ENCODE measurements at places on chromosomes 2 and 18. TPM values are rescaled to one million over a fixed set of nuclear protein-coding genes. Genes with fewer than 3 reads are reported as not detected.

SCN1A gene
- 21.5 TPM for total RNA-seq

FHOD3 gene
- 2.4 TPM for total RNA-seq

CDK15 gene
- 3.4 TPM for total RNA-seq

HTRA2 gene
- 27.9 TPM for total RNA-seq

CIB4 gene
- total RNA-seq: not detected

NEU4 gene
- total RNA-seq: 2.9 TPM

REG3A gene
- not detected for total RNA-seq

DAW1 gene
- total RNA-seq: 3.9 TPM

CYP27A1 gene
- 178 TPM for total RNA-seq

DNA sequence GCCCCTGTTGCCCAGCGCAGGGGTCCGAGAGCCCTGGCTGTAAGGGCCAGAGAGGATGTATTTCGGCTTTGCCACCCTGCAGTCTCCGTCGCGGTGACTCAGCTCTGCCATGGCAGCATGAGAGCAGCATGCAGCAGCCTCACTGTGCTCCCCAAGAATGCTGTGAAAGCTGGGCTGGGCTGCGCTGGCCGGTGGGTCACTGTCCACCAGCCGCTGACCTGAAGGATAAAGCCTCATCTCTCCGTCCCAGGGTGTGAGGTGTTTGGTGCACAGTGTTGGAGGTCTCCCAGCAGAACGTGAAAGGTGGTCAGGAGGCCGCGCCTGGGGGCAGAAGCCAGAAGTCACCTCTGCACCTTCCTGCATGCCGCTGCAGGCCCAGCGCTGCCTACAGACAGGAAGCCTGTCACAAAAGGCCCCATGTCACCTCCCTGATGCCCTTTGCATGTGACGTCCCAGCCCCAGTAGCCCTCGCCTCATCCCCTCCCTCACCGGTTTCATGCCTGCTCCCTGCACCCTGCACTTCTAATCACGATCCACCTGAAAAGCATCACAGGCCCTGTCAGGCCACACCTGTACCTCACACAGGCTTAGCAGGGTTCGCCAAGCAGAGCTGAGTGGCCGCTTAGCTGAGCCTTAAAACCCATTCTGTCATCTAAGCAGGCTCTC lies 342.1 kb downstream of the EIPR1 start:
- no peak overlapping the region for H3K27ac ChIP-seq
- H3K27me3 ChIP-seq: no peaks in the 10 kb centered on the region
- H3K4me3 ChIP-seq: no peak overlapping the region
- no peaks in the 10 kb centered on the region for H3K4me1 ChIP-seq

DNA sequence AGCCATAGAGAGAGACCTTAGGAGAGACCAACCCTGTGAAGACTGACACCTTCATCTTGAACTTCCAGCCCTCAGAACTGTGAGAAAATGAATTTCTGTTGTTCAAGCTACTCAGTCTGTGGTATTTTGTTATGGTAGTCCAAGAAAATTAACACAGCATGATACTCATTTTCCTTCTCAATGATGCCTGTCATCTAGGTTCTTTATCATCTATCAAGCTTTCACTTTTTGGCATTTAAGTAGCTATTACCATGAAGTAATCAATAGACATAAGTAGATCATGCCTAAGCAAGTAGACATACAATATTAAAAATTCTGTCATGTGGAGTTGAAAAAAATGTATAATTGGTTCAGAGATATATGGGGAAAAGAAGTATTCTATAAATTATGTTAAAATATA lies 444.7 kb downstream of the THSD7B start:
- no peak for DNase-seq
- H3K4me3 ChIP-seq: no peak overlapping the region
- H3K4me1 ChIP-seq: no peaks in the 10 kb centered on the region
- H3K27me3 ChIP-seq: no peaks in the 10 kb centered on the region
- no peaks in the 10 kb centered on the region for H3K36me3 ChIP-seq

DNA sequence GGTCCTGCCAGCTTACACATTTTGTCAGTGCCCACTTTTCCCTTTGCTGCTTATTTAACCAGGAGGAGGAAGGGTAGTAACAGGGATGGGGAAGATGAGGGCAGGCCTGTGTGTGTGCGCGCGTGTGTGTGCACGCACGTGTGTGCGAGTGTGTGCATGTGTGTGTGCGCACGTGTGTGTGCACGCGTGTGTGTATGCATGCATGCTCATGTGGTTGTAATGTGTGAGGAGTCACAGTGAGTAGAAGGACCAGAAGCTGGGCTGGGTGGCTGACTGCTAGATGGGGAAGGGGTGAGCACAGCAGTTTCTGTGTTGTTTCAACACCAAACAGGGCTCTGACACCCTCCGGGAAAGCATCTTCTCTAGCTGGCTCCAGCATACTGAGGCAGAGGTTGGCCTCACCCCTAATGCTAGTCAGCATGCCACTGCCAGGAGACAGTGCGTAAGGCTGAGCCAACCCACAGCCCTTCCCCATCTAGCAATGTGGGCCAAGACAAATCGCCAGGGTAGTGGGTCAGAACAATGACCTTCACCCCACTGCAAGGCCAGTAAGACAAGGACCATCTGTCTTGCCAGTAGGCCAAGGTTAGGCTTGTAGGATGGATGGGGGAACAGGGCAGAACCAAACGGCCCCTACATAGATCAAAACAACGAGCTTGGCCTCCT lies 218.7 kb upstream of the SMAD2 start:
- no peak overlapping the region for H3K27ac ChIP-seq
- no peaks in the 10 kb centered on the region for H3K27me3 ChIP-seq
- no peak for DNase-seq
- no peak overlapping the region for H3K4me3 ChIP-seq

- H3K4me1 ChIP-seq: peaks cover 19% of the 10 kb centered on the region
- no peak overlapping the region for H3K27ac ChIP-seq
Observed at GRCh38 chr2:96756788-96757476, 3.8 kb upstream of the CNNM4 start.

DNA sequence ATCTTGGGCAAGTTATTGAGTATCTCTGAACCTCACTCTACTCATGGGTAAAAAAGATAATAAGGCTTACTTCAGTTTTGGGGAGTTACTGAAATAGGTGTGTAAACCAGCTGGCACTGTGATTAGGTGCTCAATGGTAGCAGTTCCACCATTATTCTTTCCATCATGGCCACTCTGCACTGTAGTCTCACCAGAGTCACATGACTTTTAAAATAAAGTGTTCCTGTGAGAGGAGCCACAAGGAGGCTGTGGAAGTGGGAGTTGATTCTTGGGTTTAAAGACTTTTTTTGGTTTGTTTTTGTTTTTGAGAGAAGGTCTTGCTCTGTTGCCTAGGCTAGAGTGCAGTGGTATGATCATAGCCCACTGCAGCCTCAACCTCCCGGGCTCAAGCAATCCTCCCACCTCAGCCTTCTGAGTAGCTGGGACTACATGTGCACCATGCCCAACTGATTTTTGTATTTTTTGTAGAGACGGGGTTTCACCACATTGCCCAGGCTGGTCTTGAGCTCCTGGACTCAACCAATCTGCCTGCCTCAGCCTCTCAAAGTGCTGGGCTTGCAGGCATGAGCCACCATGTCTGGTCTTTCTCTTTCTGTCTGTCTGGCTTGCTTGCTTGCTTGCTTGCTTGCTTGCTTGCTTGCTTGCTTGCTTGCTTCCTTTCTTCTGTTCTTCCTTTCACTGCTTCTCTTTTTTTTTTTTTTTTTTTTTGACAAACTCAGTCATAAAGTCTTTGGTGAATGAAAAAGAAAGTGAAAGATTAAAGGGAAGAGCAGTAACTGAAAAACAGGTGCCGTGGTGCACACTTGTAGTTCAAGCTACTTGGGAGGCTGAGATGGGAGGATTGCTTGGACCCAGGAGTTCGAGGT lies 21.2 kb upstream of the ACVR1 start:
- no peaks in the 10 kb centered on the region for H3K4me1 ChIP-seq
- H3K27ac ChIP-seq: peak overlapping the region; percentile 35
- H3K36me3 ChIP-seq: no peaks in the 10 kb centered on the region
- no peak overlapping the region for H3K4me3 ChIP-seq

DNA sequence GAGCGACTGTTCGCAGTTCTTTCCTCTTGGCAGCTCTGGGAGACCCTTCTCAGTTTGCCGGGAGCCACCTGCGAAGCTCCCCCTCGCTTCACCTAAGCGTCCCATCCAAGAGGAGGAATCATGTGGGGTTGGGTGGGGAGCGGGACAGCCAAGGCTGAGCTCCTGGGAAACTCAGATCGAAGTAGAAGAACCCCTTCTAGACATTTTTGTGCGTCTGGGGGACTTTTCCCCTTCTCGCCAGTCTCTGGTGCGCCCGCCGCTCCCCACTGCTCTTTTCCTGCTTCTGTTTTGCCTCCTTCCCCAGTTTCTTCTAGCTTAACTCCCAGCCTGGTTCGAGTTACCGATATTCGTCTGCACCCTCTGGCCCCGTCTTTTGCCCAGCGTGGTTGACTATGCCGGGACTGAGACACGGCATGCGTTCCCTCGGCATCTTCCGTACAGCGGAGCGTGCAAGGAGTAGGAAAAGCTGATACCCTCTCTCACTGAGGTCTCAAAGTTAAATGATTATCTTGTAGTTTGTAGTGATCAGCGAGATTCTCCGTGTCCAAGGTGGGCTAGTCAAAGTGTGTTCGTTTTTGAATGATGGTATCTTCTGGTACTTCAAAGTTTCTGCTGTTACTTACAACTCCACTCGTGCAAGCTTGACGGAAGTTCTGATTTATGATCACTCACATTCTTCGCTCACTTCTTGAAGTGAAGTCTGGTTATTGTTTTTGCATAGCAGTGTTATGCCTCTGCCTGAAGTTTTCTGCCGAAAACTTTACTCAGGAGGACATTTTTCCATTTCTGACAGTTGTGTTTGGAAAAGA lies 664 bp downstream of the CAMKMT start:
- H3K4me1 ChIP-seq: peaks cover 16% of the 10 kb centered on the region
- H3K27me3 ChIP-seq: no peaks in the 10 kb centered on the region
- H3K4me3 ChIP-seq: peak overlapping the region; percentile 78

DNA sequence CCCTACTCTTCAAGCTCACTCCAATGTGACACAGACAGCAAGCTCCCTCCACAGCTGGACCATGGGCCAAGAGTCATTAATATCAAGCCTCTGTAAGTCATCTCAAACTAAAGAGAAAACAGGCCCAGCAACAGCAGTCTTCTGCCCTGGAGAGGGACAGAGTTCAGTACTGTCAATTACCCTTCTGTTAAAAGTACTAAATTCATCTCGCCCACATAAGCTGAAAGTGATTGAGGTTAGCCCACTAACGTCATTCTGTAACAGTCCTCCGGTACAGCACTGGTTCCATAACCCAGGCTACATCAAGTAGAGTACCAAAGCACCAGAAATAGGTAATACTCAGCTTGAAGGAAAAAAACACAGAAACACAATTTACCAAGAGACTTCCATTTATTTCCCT lies 25.9 kb downstream of the THADA start:
- no peak overlapping the region for H3K27ac ChIP-seq
- no peak overlapping the region for H3K4me3 ChIP-seq
- no peak for DNase-seq

DNA sequence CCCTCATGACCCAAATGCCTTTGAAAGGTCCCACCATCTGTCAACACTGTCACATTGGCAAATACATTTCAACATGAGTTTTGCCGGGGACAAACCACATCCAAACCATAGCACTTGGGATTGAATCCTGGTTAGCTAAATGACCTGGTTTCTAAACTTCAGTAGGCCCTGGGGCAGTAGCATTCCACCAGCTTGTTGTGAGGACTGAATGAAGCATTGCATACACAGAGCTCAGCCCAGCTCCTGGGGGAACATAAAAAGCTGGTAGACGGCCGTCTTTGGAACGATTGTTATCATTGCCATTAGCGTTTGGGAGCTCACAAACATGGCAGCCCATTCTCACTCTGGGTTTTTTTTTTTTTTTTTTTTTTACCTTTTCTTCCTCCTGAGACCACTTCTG lies 57.5 kb upstream of the CXCR4 start:
- no peaks in the 10 kb centered on the region for H3K36me3 ChIP-seq
- H3K4me3 ChIP-seq: no peak overlapping the region
- no peaks in the 10 kb centered on the region for H3K27me3 ChIP-seq
- no peaks in the 10 kb centered on the region for H3K4me1 ChIP-seq
- no peak overlapping the region for H3K27ac ChIP-seq

- H3K4me1 ChIP-seq: no peaks in the 10 kb centered on the region
- no peak for DNase-seq
- no peak overlapping the region for H3K4me3 ChIP-seq
- no peaks in the 10 kb centered on the region for H3K27me3 ChIP-seq
- peak overlapping the region; percentile 72 for H3K27ac ChIP-seq
Observed at GRCh38 chr2:46955764-46956163, 40.2 kb upstream of the MCFD2 start.

- peak overlapping the region; percentile 50 for H3K4me3 ChIP-seq
- DNase-seq: peak; percentile 97
- no peaks in the 10 kb centered on the region for H3K27me3 ChIP-seq
- H3K27ac ChIP-seq: peak overlapping the region; percentile 91
- no peaks in the 10 kb centered on the region for H3K36me3 ChIP-seq
- H3K4me1 ChIP-seq: peaks cover 29% of the 10 kb centered on the region
Observed at GRCh38 chr2:64859312-64860212, 129.6 kb upstream of the SLC1A4 start.

- H3K27ac ChIP-seq: no peak overlapping the region
- DNase-seq: no peak
- H3K4me1 ChIP-seq: peaks cover 4% of the 10 kb centered on the region
- H3K36me3 ChIP-seq: no peaks in the 10 kb centered on the region
- no peak overlapping the region for H3K4me3 ChIP-seq
Observed at GRCh38 chr18:63261029-63261428, 58.5 kb downstream of the BCL2 start.

GRCh38 chr18:34915046-34915445 lies 126.2 kb upstream of the MAPRE2 start:
- no peaks in the 10 kb centered on the region for H3K36me3 ChIP-seq
- no peaks in the 10 kb centered on the region for H3K4me1 ChIP-seq
- H3K4me3 ChIP-seq: no peak overlapping the region
- no peak overlapping the region for H3K27ac ChIP-seq
- no peak for DNase-seq

DNA sequence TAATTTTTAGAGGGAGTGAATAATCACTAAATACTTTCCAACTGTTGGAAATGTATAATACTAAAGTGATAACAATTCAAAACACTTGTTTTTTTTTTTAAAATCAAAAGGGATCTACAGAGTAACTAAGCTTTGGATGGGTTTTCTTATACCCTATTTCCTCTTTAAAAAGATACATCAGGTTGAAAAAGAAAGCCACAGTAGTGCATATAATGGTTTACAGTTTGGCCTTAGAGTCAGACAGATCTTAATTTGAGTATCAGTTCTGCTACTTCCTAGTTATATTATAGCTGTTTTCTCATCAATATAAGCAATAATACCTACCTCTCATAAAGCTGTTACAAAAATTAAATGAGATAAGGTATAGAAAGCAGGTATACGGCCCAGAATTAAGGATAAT lies 28.5 kb downstream of the PSME4 start:
- peaks cover 6% of the 10 kb centered on the region for H3K4me1 ChIP-seq
- H3K27ac ChIP-seq: no peak overlapping the region
- no peak overlapping the region for H3K4me3 ChIP-seq
- DNase-seq: no peak

- H3K27me3 ChIP-seq: no peaks in the 10 kb centered on the region
- no peaks in the 10 kb centered on the region for H3K36me3 ChIP-seq
Observed at GRCh38 chr18:49976795-49977560, 163.6 kb upstream of the ACAA2 start.

- no peaks in the 10 kb centered on the region for H3K4me1 ChIP-seq
- H3K27me3 ChIP-seq: no peaks in the 10 kb centered on the region
- H3K36me3 ChIP-seq: no peaks in the 10 kb centered on the region
- H3K4me3 ChIP-seq: no peak overlapping the region
Observed at GRCh38 chr2:130985206-130985780, 108.0 kb downstream of the FAM168B start.

GRCh38 chr18:55317864-55318263 lies 270.1 kb downstream of the TCF4 start:
- no peaks in the 10 kb centered on the region for H3K36me3 ChIP-seq
- peak overlapping the region; percentile 83 for H3K27ac ChIP-seq
- no peaks in the 10 kb centered on the region for H3K27me3 ChIP-seq
- DNase-seq: no peak
- peaks cover 9% of the 10 kb centered on the region for H3K4me1 ChIP-seq

GRCh38 chr2:70391988-70392387 lies 90.1 kb upstream of the FAM136A start:
- no peak overlapping the region for H3K27ac ChIP-seq
- no peak for DNase-seq
- H3K27me3 ChIP-seq: no peaks in the 10 kb centered on the region
- H3K4me3 ChIP-seq: no peak overlapping the region
